RKO (cell line): ENCODE measurements at places on chromosomes 3 and 15.

- DNase-seq = no peak
Observed at GRCh38 chr3:189369636-189370035, 197.9 kb downstream of the TPRG1 start.

DNA sequence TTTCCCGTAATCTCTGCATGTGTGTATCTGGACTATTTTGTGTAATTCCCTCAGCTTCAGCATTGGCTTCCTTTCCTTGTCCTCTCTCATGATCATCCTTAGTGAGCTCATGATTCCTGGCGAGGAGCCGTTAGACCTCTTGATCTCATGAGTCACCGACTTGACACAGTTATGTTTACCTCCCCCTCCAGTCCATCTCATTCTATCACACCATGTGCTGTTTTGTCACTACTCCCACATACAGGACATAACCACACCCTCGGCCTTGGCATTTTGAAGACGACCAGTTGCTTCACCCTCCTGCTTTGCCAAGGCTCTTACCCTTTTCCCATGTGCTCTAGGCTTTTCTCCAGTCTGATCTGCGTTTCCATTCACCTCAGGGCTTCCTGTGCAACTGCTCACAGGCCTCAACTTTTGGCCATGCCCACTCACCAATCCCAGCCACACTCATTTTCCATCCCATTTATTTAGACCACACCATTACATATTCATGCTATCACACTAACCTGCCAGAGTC lies 41.5 kb downstream of the CP start:
- peak; percentile 96 for DNase-seq

DNA sequence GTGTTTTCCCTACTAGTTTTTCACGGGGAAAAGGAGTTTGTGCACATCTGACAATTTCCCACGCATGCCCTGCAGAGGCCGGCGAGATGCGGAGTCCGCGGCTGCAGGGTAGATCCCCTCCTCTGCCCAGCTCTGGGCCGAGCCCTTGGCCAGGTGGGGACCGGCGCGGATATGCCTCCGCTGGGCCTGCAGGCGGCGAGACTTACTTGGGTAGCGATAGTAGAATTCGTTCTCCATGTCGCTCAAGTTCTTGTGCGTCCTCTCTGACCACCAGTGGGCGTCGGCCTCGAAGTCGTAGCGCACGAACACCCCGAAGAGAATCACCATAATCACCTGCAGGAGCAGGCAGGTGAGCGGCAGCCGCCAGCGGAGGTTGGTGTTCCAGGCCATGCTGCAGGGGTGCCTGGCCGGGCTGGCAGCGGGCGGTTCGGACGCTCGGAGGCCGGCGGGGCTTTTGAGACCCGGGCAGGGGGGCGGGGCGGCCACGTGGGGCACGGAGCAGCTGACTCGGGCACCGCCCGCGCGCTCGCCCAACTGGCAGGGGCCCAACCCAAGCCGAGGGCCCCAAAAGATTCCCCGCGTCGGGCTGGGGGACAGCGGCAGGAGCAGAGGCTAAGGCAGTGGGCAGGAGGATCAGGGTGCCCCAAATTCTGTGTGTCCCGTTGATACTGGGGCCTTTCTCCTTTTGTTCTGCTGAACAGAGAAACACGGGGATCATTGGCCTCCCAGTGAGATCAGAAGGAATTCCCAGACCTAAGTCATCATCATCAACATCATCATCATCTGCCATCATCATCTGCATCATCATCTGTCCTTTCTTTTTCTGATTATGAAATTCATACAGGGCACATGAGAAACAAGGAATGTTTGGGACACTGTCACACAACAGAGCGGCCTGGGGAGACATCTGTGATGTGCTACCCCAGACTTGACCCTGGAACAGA lies at the start of gene RHCG:
TSS of gene RHCG (minus strand) at position 429 of the 944 bp plus-strand sequence. CDS start at position 390, 39 bp downstream.
- no peak for DNase-seq

- no peak for DNase-seq
Observed at GRCh38 chr3:153979418-153980251, 141.6 kb upstream of the ARHGEF26 start.
